T-helper 2 cell (primary cell): ENCODE measurements at places on chromosomes 4 and X.

DNA sequence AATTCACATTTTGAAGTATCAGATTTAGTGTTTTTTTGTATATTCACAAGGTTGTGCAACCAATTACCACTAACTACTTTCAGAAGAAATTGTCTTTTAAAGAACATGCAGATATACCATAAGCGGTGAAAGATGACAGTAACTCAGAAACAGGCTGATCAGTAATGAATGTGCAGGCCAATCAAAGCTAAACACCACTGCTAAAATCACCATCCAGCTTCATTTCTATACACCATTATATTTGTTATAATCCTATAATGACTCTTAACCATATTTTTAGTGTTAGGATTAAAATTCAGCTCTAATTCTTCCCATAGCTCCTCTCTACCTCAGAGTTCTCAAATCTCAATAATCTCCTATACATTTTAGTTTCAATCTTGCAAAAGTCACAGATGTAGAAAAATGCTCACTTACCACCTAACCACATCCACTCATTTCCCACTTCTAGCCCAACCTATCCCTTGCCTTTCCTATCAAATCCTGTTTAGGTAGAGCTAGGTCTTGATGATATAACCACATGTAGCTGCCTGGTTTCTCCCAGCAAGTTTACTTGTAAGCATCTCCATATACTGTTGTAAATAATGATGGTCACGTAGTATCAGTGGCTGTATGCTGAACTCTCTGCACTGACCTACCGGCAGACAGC lies 16.6 kb downstream of the COQ2 start:
- no peak for DNase-seq

DNA sequence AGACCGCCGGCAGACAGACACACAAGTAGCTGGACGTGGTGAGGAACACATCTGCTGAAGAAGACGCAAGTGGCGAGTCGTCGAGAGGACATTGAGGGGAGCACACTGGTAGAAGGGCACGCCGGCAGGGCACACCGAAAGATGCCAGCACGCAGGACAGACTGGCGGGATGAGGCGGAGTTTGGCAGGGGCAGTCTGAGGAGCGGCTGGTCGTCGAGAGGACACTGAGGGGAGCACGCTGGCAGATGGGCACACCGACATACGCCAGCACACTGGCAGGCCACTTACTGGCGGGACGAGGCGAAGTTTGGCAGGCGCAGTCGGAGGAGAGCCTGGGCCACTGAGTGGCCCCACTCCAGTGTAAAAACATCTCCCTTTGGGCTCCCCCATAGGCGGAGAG lies 42.1 kb downstream of the RASGEF1B start:
- DNase-seq: no peak

DNA sequence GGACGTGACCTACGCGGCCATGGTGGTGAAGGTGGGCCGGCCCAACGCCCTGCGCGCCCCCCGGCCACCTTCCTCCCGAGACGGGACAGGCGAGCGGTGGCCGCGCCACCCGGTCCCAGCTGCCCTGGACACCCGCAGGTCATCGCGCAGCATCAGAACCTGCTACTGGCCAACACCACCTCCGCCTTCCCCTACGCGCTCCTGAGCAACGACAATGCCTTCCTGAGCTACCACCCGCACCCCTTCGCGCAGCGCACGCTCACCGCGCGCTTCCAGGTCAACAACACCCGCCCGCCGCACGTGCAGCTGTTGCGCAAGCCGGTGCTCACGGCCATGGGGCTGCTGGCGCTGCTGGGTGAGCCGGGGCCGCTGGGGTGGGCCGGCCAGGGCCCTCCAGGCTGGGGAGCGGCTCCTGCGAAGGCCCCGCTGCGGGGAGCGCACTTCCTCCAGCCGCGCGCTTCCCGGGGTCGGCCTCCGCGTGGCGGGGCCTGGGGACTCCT lies 9.0 kb upstream of the SLC26A1 start:
- no peak for DNase-seq

GRCh38 chrX:13652287-13652793 lies 601 bp upstream of the TCEANC start:
- no peak for DNase-seq

DNA sequence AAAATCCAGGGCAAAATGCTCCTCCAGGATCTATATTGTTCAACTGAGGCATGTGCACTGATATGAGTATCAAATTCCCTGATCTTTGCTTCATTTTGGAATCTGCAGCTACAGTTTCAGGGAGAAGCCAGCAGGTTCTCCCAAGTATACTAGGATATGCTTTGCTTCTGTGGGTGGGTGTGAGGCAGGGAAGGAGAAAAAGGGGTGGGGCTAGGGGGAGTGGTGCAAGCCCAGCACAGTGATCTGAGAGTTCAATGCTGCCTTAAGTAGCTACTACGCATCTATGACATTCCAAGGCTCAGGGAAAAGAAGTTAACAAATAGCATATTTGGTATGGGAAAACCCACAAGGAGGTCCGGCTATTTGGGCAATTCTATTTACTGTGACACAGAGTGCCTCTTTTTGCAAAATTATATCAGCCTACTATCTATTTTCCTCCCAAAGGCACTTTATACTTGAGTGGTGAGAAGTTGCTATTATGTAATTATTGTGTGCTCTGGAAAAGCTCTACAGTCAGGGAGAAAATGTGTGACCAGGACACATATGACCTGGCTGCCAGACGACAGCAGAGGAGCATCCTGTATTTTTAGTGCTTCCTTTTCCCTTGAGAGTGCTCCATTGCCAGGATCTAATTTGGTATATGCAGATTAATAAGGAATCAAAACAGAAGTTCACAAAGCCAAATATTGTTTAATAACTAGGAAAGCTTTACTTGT lies 162.0 kb downstream of the RNF150 start:
- no peak for DNase-seq

GRCh38 chr4:17788956-17789355 lies 7.5 kb upstream of the FAM184B start:
- no peak for DNase-seq

DNA sequence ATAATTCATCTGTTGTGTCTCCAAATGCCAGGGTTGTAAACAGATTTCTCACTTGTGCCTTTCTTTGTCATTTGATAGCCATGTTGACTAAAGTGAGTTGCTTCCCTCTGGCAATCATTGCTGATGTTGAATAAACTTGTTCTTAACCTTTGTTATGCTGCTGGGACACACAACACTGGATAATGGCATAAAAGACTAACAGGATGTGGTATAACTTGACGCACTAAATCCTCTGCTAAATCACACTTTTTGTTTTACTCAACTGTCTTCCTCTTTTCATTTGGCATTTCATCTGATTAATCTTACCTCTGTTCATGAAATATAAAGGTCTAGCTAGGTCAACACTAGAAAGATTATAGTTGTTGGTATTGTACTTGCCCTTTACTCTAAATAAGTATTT lies 17.6 kb upstream of the CXCL5 start:
- DNase-seq: no peak

DNA sequence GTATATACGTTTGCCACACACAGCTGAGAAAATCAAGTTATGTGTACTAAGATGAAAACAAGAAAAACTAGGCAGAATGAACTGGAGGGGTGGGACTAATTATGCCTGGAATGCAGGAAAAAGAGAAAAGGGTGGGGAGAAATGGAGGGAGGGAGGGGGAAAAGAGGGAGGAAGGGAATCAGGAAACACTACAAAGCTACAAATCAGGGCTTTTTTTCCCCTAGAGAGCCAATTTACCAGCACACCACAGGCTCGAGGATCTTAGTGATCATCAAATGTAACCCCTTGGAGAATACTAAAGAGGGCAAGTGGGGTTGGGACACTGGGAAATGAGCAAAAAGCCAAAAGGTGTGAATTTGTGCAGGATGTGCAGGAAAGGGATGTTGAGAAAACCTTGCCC lies 451.9 kb downstream of the SMARCA1 start:
- DNase-seq: no peak

DNA sequence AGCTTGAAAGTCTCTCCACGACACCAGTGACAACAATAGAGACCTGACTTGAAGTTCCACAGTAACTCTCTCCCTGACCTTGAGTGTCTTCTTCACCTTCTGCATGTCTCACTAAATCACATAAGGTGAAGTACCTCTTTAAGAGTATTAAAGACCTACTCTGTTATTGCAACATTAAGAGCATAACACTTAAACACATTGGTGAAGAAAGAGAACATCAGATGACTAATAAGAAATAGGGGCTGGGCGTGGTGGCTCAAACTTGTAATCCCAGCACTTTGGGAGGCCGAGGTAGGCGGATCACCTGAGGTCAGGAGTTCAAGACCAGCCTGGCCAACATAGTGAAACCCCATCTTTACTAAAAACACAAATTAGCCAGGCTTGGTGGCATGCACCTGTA lies 33.9 kb upstream of the MAPK10 start:
- DNase-seq: no peak

- DNase-seq: no peak
These were observed 2.6 kb downstream of the MCUB start for GRCh38 chr4:109562457-109563239.

DNA sequence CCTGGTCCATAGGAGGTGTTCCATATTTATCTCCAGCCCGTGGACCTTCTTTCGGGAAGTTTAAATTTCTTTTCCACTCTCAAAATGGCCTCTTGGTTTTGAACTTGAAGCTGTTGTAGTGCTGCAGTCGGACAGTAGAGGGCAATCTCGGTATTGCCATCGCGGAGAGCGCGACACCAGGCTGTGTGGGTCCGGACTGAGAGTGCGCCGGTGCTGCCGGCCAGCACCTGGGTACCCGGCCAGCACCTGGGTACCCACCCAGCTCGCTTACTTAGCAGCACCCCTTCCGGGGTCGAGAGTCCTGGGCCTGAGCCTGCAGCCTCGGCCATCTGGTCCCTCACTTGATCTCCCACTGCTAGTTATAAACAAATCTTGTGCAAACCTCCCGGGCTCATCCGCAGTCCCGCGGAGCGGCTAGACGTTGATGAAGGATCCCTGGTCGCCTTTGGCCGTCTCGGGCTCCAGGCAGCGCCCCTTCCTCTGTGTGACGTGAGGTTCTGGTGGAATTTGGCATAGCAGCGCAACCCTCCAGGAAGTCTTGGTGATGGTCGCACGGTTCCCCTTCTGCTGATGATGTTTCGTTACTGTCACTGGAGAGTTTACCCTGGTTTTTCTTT lies 18.0 kb downstream of the FAM9A start:
- peak; percentile 4 for DNase-seq

GRCh38 chr4:121675715-121676114 lies 21.1 kb downstream of the ANXA5 start:
- DNase-seq: no peak

- DNase-seq: no peak
These were observed 1071.2 kb downstream of the FAT4 start for GRCh38 chr4:126385954-126386353.
